Fibroblast of villous mesenchyme (primary cell): ENCODE measurements at places on chromosomes 3 and 15. TPM values are rescaled to one million over a fixed set of nuclear protein-coding genes. Genes with fewer than 3 reads are reported as not detected.

DNA sequence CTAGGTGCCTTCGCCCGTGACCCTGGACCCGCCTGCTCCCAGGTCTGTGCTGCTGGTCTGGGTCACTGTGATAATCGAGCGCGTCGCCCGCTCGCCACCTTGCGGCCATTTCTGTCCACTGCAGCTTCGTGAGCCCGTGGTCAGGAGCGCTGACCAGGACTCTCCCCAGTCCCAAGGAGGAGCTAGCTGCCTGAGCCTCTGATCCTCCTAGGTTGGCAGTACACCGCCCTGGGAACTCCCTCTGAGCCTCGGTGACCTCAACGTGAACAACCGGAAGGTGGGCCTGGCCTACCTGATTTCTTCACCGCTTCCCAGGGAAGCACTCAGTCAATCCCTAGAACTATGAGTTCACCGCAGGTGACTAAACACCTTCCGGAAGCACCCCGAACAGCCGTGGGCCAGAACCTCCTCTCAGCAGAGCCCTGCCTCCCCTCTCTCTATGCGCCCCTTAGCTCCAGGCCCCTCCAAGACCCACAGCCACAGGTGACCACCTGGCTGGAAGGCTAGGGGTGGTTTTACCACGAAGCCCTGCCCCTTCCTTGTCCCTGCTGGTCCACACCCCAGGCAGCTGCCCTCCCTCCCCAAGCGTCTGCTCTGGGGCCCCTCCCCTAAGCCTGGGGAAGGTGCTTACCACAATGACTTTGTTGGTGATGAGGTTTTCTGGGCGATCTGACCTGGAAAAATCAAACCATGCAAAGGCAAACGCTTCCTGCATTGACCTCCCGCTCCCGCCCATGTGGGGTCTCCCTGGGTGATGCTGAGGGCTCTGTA lies 9.7 kb downstream of the PLA2G4D start:
- DNase-seq, result peak; percentile 46

DNA sequence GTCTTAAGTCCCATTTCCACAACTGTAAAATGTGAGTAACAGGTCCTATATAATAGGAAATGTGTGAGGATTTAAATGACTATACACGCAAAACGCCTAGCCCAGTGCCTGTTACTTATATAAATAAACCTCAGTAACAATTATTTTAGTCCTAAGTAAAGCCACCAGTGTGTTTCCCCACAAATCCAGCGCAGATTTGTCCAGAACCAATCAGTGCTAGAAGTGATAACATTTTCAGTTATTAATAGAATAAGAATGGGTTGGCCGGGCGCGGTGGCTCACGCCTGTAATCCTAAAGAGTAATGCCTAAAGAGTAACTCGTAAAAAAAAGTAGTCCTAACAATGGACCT lies 561 bp downstream of the RPAP1 start:
- DNase-seq, result no peak

GRCh38 chr15:23397779-23398178 lies 43.2 kb downstream of the GOLGA8S start:
- DNase-seq, result no peak

PIF1 gene
- total RNA-seq, result 9.7 and 11.2 TPM in 2 replicates

CFAP92 gene
- under 0.01 TPM in 1 of 2 replicates, not detected in the other for total RNA-seq
